Testis (tissue), 5 donors: ENCODE measurements at places on chromosomes 12 and 14. TPM values are rescaled to one million over a fixed set of nuclear protein-coding genes. Genes with fewer than 3 reads are reported as not detected.

The SMCO2 gene
- total RNA-seq = not detected

The KIF26A gene
- total RNA-seq = 21.2 TPM

The ANO2 gene
- total RNA-seq = 9.8 TPM

The ADAM21 gene
- total RNA-seq = 13.7 TPM

The GPD1 gene
- total RNA-seq = 2.4 TPM

The LRRK2 gene
- total RNA-seq = 6.2 TPM

The ITGA7 gene
- 30.6 TPM for total RNA-seq

The EPYC gene
- not detected for total RNA-seq

The ATXN7L3B gene
- 21.0 TPM for total RNA-seq
